ENCODE measurements at places on chromosomes 2 and 18.

DNA sequence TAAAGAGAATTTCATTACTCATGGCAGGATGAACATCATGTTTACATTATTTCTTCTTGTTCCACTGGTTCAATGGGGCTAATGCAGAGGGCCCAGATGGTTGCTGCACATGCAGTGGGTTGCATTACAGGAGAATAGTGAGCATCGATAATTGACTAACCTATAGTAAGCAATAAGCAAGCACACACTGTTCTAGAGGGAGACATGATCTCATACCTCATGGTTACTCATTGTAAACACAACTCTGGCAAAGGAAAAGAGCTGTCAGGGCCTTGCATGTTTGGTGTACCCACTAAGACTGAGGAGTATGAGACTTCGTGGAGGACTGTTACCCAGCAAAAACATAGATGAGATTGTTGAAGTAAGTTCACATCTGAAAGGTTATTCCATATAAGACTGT, 885.6 kb upstream of the VRK2 start:
- no peak for DNase-seq

GRCh38 chr2:106531676-106532214, 44.6 kb downstream of the CD8B2 start:
- no peak for DNase-seq

- no peak for DNase-seq
Observed at GRCh38 chr18:46732201-46732600, 24.7 kb downstream of the ST8SIA5 start.

DNA sequence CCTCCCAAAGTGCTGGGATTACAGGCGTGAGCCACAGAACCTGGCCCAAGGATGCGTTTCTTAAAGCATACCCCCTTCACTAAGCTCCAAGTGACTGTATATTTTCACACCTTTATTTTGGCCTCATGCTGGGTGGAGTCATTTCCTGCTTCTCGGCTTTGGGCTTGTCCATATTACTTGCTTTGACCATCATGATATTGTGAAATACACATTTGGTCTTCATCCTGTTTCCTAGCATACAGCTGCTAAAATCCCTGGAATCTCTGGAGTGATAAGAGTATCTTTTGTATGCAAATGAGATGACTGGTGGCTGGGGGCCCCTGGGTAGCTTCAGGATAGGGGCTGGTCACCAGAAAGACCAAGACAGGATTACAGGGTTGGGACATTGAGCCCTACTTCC, 17.6 kb upstream of the COLEC12 start:
- DNase-seq, result no peak
